ENCODE measurements at places on chromosomes 12 and 14. TPM values are rescaled to one million over a fixed set of nuclear protein-coding genes. Genes with fewer than 3 reads are reported as not detected.

The AMIGO2 gene
- total RNA-seq: 8.6 TPM

The IL26 gene
- total RNA-seq: not detected

The EXOC5 gene
- total RNA-seq: 97.4 TPM

The WNT1 gene
- total RNA-seq: not detected

The PPP4R4 gene
- 3.9 TPM for total RNA-seq

The B4GALNT1 gene
- total RNA-seq: 2.6 TPM

The EP400 gene
- 61.7 TPM for total RNA-seq

The ATP2A2 gene
- total RNA-seq: 260 TPM

The C12orf54 gene
- not detected for total RNA-seq

The OR4E2 gene
- total RNA-seq: not detected

The C12orf42 gene
- total RNA-seq: not detected

The NOXRED1 gene
- not detected for total RNA-seq

The TMCC3 gene
- 0.87 TPM for total RNA-seq

The DTX1 gene
- 3.0 TPM for total RNA-seq

The SYT1 gene
- 15.8 TPM for total RNA-seq

Data from H9 (cell line).